Left kidney (tissue), 8 donors: ENCODE measurements at places on chromosomes 2 and 18.

GRCh38 chr2:234092344-234092743 lies 41.8 kb downstream of the SPP2 start:
- no peak for DNase-seq

GRCh38 chr2:150863691-150864090 lies 376.2 kb upstream of the RND3 start:
- no peak for DNase-seq

DNA sequence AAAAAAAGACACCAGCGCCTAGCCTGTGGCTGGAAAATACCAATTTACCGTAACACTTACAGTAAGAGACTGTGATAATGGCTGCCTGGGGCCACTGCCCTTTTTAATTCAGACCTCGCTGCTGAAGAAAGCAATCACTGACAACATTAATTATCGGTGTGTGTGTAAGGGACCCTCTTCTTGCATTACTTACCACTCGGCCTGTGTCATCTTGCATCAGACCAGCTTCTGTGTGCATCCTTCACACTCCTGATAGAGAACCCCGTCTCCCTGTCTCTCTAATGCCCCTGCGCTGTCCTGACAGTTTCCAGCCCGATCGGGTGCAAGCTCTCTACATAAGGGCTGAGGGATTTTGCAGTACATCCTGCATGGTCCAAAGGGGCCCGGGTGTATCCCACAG lies 124.4 kb downstream of the ZNF516 start:
- no peak for DNase-seq

DNA sequence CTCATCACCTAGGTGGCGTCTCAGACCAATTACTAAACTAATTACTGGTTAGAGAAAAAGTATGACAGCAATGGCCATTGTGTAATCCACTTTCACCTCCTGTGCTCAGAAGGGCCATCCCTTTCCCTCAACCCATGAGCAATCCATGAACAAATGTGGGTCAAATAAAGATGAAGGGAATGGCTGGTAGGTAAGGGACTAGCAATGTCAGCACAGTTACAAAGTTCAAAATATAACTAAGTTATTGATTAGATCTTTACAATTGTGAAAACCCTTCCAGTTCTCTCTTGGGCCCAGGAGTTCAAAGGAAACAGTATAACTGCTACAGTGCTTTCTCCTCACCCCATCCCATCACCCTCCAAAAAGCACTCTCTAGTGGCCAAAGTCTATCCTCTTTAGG lies 98.3 kb downstream of the DTNA start:
- DNase-seq: no peak

- no peak for DNase-seq
Observed at GRCh38 chr18:13163167-13163927, 55.2 kb upstream of the LDLRAD4 start.

- no peak for DNase-seq
Observed at GRCh38 chr18:2854875-2855274, 8.1 kb downstream of the EMILIN2 start.

DNA sequence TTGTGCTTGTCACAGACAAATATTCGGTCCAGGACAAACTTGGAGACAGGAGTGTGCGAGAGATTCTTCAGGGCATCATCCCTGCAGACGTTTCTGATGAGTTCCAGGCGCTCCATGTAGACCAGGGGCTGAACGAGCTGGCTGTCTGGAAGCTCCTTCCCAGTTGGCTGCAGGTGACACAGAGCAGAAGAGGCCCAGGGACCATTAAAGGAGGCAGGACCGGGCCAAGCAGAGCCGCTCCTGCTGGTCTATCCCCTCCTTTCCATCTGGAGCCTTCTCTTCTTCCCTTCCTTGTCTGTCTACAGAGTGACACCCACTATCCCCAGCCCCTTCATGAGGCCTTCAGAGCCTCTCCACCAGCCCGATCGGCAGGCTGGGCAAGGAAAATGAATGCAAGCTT lies 19.5 kb downstream of the CHST10 start:
- no peak for DNase-seq

GRCh38 chr2:58664523-58665151 lies 423.5 kb upstream of the FANCL start:
- no peak for DNase-seq

DNA sequence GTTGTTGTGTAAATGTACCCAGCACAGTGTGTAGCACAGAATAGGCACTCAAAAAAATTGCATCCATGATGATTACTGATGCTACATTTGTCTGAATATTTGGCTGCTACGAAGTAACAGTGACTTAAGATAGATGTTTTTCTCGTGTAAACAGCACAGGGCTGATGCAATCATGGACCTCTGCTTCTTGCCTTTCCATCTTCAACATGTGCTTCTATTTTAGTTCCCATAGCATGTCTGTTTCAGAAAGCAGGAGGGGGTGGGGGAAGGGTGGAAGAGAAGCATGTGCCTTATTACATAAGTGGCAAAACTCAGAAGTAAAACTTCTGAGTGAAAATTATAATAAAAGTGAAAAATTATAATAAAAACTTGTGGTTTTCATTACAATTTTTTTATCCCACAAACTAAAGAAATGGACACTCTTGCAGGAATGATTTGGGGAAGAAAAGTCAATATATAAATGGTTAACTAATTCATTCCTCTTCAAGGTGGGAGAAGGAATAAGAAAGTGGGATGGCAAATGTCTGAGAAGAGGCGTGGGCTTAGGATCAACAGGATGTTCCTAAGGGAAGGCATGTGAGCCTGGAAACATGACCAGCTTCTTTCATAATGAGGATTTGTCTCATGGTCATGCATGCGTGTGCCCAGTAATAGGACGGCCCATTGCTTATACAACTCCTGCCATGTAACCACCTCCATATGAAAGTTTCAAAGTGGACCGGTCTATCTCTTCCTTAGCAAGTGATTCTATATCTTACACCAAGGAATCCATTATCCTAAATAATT lies 27.2 kb downstream of the CCBE1 start:
- no peak for DNase-seq

DNA sequence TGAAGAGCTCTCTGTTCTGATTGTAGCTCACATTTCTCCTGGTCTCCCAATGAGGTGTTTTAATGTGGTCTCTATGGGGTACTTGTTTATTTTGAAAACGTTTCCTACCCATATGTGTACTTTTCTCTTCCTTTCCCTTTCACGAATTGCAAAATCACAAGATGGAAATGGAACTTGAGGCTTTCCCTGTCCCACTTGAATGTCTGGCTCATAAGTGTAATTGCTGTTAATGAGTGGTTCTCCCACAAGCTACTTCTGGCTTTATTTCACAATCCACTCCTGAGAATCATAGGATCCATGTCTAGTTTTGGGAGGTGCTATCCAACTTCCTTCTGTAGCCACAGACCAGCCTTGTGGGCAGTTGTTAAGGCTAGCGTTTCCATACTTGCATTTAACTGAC lies 81.1 kb upstream of the CAVIN2 start:
- DNase-seq: no peak

DNA sequence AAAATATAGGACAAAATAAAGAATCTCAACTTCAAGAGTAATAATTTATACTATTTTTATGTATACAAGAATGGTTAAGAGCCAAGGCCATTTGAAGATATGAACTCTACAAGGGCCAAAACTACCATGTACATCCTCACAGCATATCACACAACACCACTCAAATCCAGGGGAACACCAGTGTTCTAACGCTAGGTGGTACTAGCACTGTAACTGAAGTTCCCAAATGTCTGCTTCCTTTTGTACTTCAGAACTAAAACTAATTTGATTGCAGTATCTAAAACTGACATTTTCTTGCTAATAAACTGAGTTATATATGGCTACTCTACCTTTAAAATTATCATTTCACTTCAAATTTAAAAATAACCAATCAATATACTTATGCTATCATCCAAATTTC lies 47.0 kb downstream of the REV1 start:
- no peak for DNase-seq

- no peak for DNase-seq
Observed at GRCh38 chr2:13558368-13558767, 841.6 kb downstream of the TRIB2 start.

- DNase-seq: no peak
Observed at GRCh38 chr2:236997069-236997715, 88.5 kb upstream of the COPS8 start.

GRCh38 chr2:85073033-85073432 lies 60.2 kb upstream of the TCF7L1 start:
- no peak for DNase-seq

DNA sequence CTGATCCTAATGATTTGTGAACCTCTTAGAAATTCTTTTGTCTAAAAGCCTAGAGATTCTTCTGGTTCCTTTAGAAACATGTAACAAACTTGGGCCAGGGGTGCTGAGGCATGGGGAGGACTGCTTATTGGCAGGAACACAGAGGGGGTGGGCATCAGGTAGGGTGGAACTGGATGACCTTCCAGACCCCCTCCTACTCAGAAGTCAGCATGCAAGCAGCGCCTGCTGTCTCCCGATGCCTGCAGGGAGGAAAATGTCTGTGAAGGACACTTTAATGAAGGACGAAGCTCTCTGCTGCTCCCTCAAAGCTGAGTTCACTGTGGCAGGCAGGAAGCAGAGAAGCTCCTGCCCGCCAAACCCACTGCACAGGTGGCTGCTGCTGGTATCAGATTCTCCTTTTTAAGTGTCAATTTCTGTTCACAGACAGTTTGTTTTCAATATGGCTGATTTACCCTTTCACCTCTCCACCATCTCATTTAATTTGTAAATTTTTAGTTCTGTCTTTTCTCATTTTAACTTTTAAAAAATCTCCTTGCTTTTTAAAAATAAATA lies 19.4 kb downstream of the COA5 start:
- no peak for DNase-seq

DNA sequence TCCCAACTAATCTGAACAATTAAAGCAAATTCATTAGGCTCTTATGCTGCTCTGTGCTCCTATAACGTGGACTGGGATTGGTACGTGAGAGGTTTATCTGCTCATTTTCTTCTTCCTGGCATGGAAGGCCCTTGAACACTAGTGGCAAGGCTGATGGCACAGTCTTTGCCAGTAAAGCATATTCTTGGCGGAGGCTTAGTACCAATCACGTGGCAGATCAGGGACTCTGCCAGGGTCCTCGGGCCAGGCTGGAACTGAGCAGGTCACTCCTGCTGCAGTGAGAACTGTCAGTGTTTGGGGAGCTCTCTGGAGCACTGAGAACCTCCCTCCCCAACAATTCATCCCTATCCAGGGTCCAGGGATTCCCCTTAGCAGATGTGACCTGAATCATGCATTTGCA lies 3.7 kb upstream of the ALPK2 start:
- DNase-seq: no peak
